A673 (cell line): ENCODE measurements at places on chromosomes 7 and 10.

GRCh38 chr10:98047009-98047741, 16.8 kb upstream of the CRTAC1 start:
- DNase-seq = no peak

DNA sequence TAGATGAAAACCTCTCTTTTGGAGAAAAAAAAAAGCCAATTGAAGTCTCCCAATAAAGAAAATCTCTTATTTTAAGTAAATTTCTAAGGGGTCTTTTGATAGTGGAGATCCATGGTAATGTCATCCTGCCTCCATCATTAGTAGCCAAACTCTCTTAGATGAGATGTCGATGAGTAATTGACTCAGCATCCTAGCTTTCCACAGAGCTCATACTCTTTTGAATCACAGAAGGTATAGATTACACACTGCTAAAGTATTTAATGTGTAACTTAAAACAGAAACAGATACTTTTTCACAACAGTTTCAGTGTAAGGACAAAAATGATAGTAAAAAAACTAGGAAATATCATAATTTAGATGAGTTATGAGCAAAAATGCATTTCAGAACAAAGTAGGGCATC, 19.4 kb downstream of the MAGI2 start:
- no peak for DNase-seq

GRCh38 chr7:1951159-1951536, 281.1 kb downstream of the ELFN1 start:
- DNase-seq = peak; percentile 31

- no peak for DNase-seq
These were observed 151.0 kb upstream of the FRMD4A start for GRCh38 chr10:14481752-14482151.

- DNase-seq = no peak
These were observed 16.3 kb upstream of the SNX8 start for GRCh38 chr7:2330493-2330892.

DNA sequence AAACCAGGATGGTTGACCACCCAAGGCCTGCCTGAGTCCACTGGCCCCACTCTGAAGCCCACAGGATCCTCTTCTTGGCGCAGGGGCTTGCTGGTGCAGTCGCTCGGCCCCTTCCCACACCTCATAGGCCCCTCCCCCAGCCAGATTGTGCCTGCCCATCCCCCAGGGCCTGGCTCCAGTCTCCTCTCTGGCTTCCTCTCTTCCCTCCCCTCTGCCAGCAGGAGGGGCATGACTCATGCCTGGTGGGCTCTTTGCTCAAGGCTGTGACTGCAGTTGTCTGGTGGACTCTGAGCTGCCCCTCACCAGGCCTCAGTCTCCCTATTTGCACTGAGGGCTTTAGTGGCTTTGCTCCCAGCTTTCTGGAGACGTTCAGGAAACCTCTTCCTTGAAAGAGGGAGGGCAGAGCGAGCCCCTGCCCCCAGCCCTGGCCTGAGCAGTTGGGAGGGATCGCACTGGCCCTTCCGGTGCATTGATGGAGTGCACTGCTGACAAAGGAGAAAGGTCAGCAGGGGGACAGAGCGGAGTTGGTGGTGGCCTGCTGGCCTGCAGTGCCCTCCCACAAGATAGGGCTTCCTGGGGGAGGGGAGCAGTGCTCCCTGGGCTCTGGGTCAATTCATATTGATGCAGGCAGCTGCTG, 60.7 kb downstream of the ZMIZ1 start:
- peak; percentile 85 for DNase-seq

DNA sequence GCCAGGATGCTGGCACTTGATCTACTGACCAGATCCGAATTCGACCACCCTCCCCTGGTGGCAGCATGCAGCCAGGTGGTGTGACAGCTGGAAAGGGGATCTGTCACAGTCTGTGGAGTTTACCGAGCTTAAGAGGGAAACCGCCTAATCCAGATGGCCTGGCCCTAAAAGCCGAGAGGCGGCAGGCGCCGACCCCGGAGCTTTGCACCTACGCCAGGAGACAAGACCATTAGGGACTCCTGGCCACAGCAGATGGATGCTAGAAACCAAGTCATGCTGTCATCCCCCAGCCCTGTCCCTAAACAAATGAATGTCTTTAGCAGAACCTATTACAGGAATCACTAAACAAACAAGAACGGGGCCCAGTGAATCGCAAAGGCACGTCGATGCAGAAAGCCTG, 27.7 kb downstream of the RCC1L start:
- no peak for DNase-seq

- no peak for DNase-seq
These were observed 158.4 kb downstream of the BBS9 start for GRCh38 chr7:33287738-33288137.

DNA sequence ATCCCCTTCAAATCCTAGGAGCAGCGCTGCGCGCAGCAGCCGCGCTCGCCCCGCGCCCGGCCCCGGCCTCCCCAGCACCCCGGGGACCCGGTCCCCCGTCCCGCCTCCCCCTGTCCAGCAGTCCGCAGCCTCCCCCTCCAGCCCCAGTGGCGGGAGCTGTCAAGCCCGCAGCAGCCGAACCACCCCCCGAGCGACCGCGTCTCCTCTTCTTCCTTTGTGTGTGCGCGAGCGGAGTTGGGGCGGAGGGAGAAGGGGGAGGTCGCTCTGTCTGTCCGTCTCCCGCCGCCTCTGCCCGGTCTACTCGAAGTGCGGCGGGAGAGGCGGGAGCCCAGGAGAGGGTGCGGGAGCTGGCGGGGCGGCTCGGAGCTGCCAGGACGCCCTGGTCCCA, 375 bp upstream of the CHN2 start:
- peak; percentile 62 for DNase-seq

DNA sequence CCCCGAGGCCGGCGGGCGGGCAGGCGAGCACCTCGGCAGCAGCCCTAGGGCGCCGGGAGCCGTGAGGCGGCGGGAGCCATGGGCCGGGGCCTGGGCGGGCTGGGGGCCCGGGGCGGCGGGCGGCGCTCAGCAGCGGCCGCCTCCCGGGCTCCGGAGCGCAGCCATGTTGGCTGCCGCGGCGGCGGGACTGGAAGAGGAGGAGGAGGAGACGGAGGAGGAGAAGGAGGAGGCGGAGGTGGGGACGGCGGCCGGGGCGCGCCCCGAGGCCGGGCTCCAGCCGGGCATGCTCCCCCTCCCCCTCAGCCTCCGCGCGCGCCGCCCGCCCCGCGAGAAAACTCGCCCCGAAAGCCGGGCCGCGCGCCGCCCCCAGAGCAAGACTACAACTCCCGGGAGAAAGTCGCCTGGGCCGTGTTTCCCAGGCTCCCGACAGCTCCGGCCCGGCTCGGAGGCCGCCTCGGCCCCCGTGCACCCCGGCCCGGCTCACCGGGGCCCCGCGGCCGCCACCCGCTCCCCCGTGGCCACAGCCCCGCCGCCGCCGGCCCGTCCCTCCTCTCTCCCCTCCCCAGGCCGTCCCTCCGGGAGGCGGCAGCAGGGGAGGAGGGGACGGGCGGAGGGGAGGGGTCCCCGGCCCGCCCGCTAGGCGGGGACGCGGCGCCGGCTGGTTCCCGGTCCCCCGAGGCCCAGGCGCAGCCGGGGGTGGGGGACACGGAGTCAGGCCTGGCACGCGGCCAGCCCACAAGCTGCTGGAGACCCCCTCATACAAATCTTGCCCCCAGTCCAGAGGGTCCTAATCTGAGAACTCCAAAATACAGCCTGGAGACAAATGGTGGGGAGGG, at the start of gene DLG5:
TSS of gene DLG5 (minus strand) at position 190 of the 836 bp plus-strand sequence. CDS start 235 bp downstream, outside the sequence.
- peak; percentile 39 for DNase-seq

GRCh38 chr7:2309889-2310331, 4.3 kb downstream of the SNX8 start:
- no peak for DNase-seq

DNA sequence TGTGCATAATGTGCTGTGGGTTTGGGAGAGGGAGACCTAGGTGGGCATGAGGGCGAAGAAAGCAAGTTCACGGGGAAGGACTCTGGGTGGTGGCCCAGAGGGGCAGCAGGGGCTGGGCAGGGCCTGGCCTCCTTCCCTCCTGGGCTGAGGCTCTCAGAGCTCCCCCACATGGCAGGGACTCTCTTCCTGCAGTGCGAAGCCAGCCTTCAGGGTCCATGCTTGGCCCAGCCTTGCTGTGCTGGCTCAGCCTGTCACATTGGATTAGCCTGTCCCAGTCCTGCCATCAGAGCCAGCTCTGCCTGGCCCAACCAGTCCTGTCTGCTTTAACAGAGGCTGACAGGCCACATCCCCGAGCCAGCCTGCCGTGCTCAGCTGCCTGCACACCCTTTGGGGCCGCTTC, 20.4 kb upstream of the ZNF488 start:
- no peak for DNase-seq

DNA sequence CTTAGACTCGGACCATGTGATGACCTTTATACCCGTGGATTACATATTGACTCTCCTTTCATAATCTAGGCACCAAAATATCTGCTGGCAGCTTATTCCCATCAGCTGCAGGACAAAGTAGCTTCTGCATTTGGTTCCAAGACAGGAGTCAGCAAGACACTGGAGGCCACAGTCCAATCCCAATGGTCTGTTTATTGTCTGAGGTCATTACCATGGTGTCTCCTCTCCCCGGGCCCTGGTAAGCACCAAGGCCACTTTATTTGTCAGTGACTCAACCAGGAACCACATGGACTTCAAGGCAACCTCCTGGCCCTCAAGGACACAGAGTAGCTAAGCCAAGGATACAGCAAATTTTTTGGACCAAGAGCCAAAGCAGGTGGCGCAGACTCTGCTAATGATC, 36.1 kb downstream of the KCNMA1 start:
- DNase-seq = no peak

DNA sequence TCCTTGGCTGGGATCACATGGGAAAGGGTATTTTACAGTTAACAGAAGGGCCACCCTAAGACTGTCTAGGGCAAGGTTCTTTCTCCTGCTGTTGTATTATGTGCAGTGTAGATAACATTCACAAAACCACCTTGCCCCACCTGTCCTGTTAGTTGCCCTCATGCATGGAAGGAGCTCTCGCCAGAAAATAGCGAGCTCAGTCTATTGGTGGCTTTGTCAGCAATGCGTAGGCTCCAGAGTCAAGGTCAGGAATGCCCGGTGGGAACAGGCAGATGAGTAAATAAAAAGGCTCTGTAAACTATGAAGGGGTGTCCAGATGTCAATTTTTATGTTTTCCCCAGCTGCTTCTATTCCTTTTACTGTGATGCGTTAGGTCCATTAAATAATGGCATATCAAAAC, 107.1 kb upstream of the WDR11 start:
- DNase-seq = no peak
